ENCODE measurements at places on chromosomes 3 and 15.
A peak's percentile ranks its signal among the peaks of the same experiment; 100 is the strongest.

DNA sequence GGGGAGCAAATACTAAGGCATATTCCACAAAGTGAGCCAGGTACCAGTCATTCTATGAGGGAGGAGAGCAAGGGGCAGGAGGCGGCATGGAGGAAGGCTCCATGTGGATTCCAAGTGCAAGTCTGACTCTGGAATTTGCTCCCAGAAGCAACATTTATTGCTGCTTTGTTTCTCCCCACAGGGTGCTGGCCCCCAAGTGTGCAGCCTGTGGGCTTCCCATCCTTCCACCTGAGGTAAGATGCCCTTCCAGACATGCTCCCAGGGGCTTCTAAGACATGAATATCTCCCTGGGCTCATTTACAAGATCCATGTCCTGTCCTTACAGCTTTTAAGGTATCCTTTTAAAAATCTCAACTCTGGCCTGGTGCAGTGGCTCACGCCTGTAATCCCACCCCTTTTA lies 15.9 kb upstream of the SACM1L start:
- no peak for DNase-seq

- DNase-seq: no peak
Observed at GRCh38 chr15:77863491-77864105, 213.9 kb downstream of the TBC1D2B start.

- no peak for DNase-seq
Observed at GRCh38 chr3:54122324-54123002, at the start of gene CACNA2D3. Gene CACNA2D3, plus strand, starts transcription at chr3:54122552.

- no peak for DNase-seq
Observed at GRCh38 chr3:146705225-146705624, 100.1 kb upstream of the PLSCR5 start.

GRCh38 chr3:179732661-179733348 lies 80.0 kb downstream of the USP13 start:
- no peak for DNase-seq

- no peak for DNase-seq
Observed at GRCh38 chr3:151568184-151568583, 107.3 kb upstream of the IGSF10 start.

DNA sequence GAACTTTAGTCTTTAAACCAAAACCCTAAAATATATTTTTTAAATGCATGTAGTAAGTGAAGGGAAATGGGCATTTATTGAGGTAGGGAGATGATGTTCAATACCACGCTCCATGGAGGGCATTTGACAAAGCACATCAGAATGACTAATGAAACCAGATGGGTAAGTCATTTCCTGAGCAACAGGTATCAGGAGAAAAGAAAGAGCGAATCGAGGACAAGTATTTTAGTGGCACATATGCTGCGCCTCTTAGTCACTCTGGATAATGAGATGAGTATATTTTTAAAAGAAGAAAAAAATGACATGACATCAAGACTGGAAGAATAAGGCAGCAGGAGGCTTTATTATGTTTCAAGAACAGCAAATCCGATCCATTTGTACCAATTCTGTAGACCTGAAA lies 129.0 kb upstream of the ARHGEF3 start:
- DNase-seq: no peak

DNA sequence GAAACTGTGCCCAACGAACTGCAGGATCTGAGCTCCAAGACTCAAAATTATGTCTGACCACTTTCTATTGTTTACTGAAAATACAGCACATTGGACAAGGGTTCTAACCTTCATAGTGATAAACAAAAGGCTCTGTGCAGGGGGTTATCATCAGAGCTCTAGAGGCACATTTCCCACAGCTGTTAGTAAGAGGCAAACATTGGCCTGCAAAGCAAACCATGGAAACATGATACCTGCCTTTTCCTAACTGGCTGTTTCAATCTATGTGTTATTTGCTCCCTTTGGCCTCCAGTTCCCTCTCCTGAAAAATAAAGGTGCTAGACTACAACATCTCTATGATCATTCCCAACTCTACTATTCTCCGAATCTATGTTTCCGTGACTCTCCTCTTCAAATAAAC lies 159.7 kb upstream of the ARHGEF26 start:
- DNase-seq: no peak

GRCh38 chr3:116083683-116084082 lies 361.6 kb downstream of the LSAMP start:
- DNase-seq: no peak

DNA sequence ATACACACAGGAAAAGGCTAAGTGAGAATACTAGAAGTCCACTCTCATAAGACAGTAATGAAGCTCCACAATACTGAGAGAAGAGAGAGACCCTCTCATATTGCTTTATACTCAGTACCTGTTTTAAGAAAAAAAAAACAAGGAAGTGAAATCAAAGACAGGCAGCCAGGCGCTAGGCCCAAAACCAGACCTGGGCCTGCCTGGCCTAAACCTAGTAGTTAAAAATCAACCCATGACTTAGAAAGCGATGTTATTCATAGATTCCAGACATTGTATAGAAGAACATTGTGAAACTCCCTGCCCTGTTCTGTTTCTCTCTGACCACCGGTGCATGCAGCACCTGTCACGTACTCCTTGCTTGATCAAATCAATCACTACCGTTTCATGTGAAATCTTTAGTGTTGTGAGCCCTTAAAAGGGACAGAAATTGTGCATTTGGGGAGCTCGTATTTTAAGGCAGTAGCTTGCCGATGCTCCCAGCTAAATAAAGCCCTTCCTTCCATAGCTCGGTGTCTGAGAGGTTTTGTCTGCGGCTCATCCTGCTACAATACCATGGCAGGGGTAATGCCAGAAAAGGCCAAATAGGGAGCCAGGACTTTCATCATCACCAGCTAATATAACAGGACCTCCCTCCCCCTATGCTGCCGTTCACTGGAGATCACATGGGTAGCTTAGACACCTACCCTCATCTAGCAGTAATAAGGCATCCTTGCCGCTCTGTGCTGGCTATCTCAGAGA lies 1294.1 kb downstream of the NSUN3 start:
- DNase-seq: no peak

DNA sequence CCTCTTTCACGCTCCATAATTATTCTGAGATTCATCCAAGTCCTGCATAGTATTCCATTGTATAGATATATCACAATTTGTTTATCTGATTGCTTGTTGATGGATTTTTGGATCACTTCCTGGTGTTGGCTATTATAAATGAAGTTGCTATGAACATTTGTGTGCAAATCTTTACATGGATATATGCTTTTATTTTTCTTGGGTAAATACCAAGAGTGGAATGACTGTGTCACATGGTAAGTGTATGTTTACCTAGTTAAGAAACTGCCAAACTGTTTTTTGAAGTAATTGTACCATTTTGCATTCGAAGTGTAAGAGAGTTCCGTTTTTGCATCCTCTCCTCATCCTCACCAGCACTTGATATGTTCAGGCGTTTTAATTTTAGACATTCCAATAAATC lies 34.6 kb upstream of the ROPN1 start:
- DNase-seq: no peak

DNA sequence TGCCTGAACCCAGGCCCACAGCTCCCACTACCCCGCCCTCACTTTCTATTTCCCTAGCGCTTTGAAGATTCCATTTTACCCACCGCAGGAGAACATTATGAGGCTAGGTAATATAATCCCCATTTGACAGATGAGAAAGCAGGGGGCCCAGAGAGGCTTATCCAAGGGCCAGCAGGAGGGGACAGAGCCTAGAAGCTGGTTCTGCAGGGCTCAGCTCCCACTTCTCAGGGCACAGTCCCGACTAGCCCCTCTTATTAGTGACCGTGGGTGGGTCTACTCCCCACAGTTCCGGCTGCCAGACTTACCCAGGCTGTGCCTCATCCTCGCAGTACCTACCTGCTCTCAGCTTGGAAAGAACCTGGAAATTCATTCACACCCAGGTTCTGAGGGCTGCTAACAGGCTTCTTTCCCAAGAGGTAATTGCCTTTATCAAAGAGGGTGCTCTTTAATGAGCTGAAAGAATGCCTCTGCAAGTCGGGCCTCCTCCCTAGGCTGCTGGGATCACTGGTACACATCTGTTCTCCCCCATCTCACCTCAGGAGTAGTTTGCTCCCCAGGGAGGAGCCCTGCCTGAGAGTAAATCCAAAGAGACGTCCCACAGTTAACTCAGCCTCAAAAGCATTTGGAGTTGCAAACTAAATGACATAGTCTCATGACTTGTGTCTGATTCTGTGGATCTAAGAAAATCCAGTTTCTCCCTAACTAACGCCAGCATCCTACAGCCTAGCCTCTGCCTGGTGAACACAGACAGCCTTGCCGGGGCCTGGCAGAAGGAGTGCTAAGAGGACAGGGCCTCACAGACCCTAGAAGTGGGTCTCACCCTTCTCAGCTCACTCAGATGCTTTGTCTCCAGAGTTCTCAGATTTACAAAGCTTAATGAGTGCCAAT lies 125.0 kb downstream of the CHSY1 start:
- DNase-seq: peak; percentile 50

- DNase-seq: no peak
Observed at GRCh38 chr3:191366675-191367074, 36.3 kb upstream of the UTS2B start.

DNA sequence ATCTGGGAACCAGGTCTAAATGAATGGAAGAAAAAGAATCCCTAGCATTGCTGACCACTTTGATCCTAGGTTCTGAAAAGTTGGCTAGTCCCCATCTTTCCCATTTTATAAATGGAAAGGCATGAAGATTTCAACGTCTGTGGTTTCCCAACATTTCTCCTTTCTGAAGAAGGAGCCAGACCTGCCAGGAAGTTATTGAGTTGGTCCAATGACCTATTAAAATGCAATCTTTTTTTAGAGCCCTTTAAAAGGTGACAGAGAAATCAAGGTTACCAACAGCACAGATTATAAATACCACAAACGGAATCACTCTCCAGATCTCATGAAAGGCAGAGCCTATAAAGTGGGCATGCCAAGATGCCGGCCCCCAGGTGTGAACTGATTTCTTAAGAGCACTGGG lies 505.6 kb upstream of the THBS1 start:
- DNase-seq: peak; percentile 70
